ENCODE measurements at places on chromosomes 12 and 14.
A peak's percentile ranks its signal among the peaks of the same experiment; 100 is the strongest.

GRCh38 chr14:34699873-34700621, 14.3 kb downstream of the CFL2 start:
- H3K27ac ChIP-seq = peak overlapping the region; percentile 36
- peak; percentile 45 for DNase-seq
- no peaks in the 10 kb centered on the region for H3K27me3 ChIP-seq
- H3K4me3 ChIP-seq = no peak overlapping the region

DNA sequence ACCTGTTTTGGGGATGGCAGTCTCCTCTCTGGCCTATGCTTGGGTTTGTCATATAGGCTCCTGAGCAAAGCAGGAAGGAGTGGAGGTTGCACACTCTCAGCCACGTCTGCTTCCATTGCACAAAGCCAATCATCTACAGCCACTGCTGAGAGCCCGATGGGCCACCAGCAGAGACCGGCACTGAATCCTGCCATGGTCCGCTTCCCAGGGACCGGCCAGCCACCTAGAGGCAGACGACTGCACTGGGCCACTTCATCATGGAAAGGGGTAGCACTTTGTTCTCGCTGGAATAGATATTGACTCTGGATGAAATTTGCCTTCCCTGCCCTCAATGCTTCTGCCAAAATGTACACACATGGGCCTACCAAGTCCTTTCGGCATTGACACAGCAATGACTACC, 22.3 kb downstream of the DLK1 start:
- no peaks in the 10 kb centered on the region for H3K36me3 ChIP-seq
- no peak for DNase-seq
- H3K4me1 ChIP-seq = peaks cover 9% of the 10 kb centered on the region
- no peak overlapping the region for H3K4me3 ChIP-seq
- no peak overlapping the region for H3K27ac ChIP-seq

GRCh38 chr14:22600027-22600426, 1.9 kb downstream of the ABHD4 start:
- DNase-seq = no peak
- no peaks in the 10 kb centered on the region for H3K27me3 ChIP-seq

GRCh38 chr12:4454315-4454860, 8.8 kb upstream of the FGF6 start:
- no peak for DNase-seq
- no peaks in the 10 kb centered on the region for H3K27me3 ChIP-seq
- no peaks in the 10 kb centered on the region for H3K4me1 ChIP-seq
- H3K36me3 ChIP-seq = no peaks in the 10 kb centered on the region
- no peak overlapping the region for H3K4me3 ChIP-seq

GRCh38 chr12:94107910-94108309, 40.5 kb upstream of the PLXNC1 start:
- peaks cover 9% of the 10 kb centered on the region for H3K4me1 ChIP-seq
- no peak overlapping the region for H3K27ac ChIP-seq
- no peak for DNase-seq
- H3K27me3 ChIP-seq = no peaks in the 10 kb centered on the region

DNA sequence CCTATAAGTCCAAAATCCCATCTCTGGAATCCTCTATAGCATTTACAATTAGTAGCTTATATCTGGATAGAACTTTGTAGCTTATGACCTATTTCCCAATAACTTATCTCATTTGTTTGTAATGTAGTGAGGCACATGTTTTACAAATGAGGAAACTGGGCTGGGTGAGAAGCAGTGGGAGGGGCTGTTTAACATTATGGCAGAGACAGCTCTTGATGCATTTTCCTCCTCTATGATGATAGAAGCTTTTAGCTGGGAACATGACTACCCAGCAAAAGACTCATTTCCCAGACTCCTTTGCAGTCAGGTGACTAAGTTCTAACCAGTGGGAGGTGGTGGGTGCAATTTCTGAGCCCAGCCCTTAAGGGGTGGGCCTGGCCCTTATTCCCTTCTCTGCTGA, 179.7 kb downstream of the TTC8 start:
- peaks cover 13% of the 10 kb centered on the region for H3K4me1 ChIP-seq
- no peak overlapping the region for H3K27ac ChIP-seq
- no peak for DNase-seq
- no peaks in the 10 kb centered on the region for H3K27me3 ChIP-seq
- no peak overlapping the region for H3K4me3 ChIP-seq
- no peaks in the 10 kb centered on the region for H3K36me3 ChIP-seq

DNA sequence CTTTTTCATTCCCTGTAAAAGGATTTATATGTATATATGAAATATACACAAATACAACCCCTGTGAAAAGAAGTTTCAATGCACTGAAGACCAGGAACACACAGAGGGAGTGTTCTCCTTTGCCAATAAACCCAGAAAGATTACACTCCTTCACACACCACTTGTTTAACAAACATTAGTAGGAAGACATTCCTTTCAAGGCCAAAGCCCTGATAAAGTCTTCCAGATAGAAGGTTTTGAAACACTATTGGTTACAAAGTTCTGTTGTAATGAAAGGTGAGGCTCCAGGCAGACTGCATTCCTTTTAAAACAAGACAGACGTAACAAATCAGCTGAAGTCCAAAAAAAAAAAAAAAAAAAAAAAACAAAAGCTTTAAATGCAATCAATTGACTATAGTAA, 81.0 kb downstream of the PTPN21 start:
- DNase-seq = no peak
- no peaks in the 10 kb centered on the region for H3K27me3 ChIP-seq
- no peak overlapping the region for H3K27ac ChIP-seq
- H3K4me3 ChIP-seq = no peak overlapping the region
- no peaks in the 10 kb centered on the region for H3K4me1 ChIP-seq
- H3K36me3 ChIP-seq = peaks cover 11% of the 10 kb centered on the region

DNA sequence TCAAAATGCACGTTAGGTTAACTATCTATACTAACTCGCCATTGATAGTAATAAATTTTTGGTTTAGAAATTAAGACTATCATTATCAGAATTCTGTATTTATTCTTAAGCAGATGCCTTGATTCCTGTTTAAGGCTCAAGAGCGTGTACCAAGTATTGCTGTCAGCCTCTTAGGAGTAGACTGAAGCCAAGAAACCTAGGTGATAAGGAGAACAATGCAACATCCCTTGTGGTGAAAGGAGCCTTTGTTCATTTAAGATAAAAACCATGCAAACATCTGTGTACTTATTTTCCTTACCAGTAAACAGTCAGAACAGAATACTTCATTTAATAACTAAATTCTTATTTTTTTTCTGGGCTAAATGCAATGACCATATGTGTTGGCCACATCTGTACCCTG, 109.4 kb upstream of the NOVA1 start:
- no peaks in the 10 kb centered on the region for H3K4me1 ChIP-seq
- H3K4me3 ChIP-seq = no peak overlapping the region
- H3K36me3 ChIP-seq = no peaks in the 10 kb centered on the region
- no peak overlapping the region for H3K27ac ChIP-seq

- no peak overlapping the region for H3K4me3 ChIP-seq
- no peak for DNase-seq
- no peak overlapping the region for H3K27ac ChIP-seq
- H3K4me1 ChIP-seq = no peaks in the 10 kb centered on the region
These were observed 11.6 kb upstream of the SPTB start for GRCh38 chr14:64891173-64891838.

DNA sequence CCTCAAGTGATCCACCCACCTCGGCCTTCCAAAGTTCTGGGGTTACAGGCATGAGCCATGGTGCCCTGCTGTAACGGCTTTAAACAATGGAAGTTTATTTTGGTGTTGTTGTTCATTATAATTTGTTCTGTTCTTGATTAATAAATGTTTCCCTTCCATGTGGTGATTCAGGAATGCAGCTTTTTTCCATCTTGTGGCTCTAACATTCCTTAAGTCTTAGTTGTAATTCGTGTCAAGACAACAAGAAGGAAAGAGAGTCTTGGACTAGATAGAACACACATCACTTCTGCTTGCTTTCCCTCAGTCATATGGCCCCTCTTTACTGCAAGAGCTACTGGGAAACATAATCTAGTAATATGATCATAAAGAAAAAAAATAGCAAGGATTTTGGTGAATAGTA, 211.6 kb downstream of the SLC6A15 start:
- no peak overlapping the region for H3K4me3 ChIP-seq
- no peaks in the 10 kb centered on the region for H3K4me1 ChIP-seq
- no peaks in the 10 kb centered on the region for H3K36me3 ChIP-seq
- no peak overlapping the region for H3K27ac ChIP-seq
- no peaks in the 10 kb centered on the region for H3K27me3 ChIP-seq

GRCh38 chr14:91694643-91695042, 37.2 kb downstream of the CATSPERB start:
- no peaks in the 10 kb centered on the region for H3K4me1 ChIP-seq
- no peaks in the 10 kb centered on the region for H3K27me3 ChIP-seq
- no peak overlapping the region for H3K27ac ChIP-seq
- DNase-seq = no peak

GRCh38 chr12:65656891-65657351, 167.4 kb upstream of the HMGA2 start:
- H3K4me3 ChIP-seq = no peak overlapping the region
- no peak for DNase-seq
- peak overlapping the region; percentile 94 for H3K27ac ChIP-seq
- no peaks in the 10 kb centered on the region for H3K36me3 ChIP-seq

DNA sequence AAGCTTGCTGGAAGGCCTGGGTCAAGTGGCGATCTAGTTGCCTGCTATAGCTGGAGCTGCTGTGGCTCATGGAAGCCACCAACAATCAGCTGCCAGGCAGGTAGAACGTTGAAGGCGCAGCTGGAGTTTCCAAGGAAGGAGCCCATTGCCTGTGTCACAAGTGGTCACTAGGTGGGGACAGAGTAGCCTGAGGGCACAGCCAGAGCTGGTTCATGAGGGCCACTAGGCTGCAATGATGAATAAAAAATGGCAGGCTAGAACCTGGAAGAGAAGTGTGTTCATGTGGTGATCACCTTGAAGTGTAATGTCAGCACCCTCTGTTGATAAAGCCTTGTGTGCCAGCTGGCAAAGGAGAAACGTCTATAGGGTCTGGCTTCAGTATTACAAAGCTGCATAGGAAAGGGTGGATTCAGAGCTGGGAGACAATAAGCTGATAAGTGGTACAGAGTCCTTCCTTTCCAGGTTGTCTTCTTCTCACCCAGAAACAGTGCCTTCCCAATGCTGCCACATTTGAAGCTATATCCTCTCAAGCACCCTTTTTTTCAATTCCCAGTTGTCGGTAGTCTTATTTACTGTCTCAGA, 165.8 kb downstream of the EMP1 start:
- H3K4me3 ChIP-seq = no peak overlapping the region
- no peaks in the 10 kb centered on the region for H3K36me3 ChIP-seq
- no peak overlapping the region for H3K27ac ChIP-seq
- H3K4me1 ChIP-seq = no peaks in the 10 kb centered on the region
- DNase-seq = no peak
- H3K27me3 ChIP-seq = no peaks in the 10 kb centered on the region

GRCh38 chr14:85024931-85025330, 505.0 kb upstream of the FLRT2 start:
- DNase-seq = no peak
- H3K36me3 ChIP-seq = no peaks in the 10 kb centered on the region
- no peak overlapping the region for H3K4me3 ChIP-seq
- H3K27me3 ChIP-seq = no peaks in the 10 kb centered on the region
- no peak overlapping the region for H3K27ac ChIP-seq
- no peaks in the 10 kb centered on the region for H3K4me1 ChIP-seq

GRCh38 chr12:46218322-46219095, 50.3 kb downstream of the SLC38A1 start:
- H3K27me3 ChIP-seq = no peaks in the 10 kb centered on the region
- no peak overlapping the region for H3K27ac ChIP-seq
- no peak overlapping the region for H3K4me3 ChIP-seq
- H3K4me1 ChIP-seq = peaks cover 51% of the 10 kb centered on the region

- H3K4me1 ChIP-seq = peaks cover 7% of the 10 kb centered on the region
- no peaks in the 10 kb centered on the region for H3K36me3 ChIP-seq
- H3K27ac ChIP-seq = no peak overlapping the region
- no peak for DNase-seq
- no peak overlapping the region for H3K4me3 ChIP-seq
These were observed 351.4 kb upstream of the ATP2B1 start for GRCh38 chr12:90060031-90060430.

GRCh38 chr14:79443602-79444001, 767.7 kb downstream of the DIO2 start:
- H3K36me3 ChIP-seq = no peaks in the 10 kb centered on the region
- no peak overlapping the region for H3K27ac ChIP-seq
- no peak for DNase-seq

DNA sequence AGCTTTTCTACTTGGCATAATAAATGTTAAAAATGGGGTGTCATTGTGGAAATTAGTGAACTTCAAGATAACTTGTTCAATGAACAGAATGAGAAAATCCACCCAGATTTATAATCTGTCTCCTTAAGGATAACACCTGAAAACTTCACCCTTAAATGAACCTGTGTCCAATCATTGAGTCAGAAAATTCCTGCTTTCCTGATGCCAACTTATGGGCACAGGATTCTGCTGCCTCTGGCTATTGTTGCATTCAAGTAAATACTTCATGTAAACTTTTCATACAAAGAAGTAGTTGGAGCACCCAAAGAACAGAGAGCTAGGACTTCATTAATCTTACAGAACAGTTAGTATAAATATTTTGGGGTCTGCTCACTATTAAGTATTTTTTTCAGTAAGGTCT, 98.9 kb upstream of the PLEKHA5 start:
- H3K4me3 ChIP-seq = peak overlapping the region; percentile 15
- peaks cover 23% of the 10 kb centered on the region for H3K4me1 ChIP-seq
- no peaks in the 10 kb centered on the region for H3K27me3 ChIP-seq
- peak overlapping the region; percentile 81 for H3K27ac ChIP-seq
- DNase-seq = no peak
- no peaks in the 10 kb centered on the region for H3K36me3 ChIP-seq

- no peaks in the 10 kb centered on the region for H3K36me3 ChIP-seq
- H3K4me3 ChIP-seq = peak overlapping the region; percentile 66
- no peaks in the 10 kb centered on the region for H3K27me3 ChIP-seq
- H3K27ac ChIP-seq = no peak overlapping the region
These were observed 820 bp downstream of the BICDL1 start for GRCh38 chr12:119989731-119990381.

DNA sequence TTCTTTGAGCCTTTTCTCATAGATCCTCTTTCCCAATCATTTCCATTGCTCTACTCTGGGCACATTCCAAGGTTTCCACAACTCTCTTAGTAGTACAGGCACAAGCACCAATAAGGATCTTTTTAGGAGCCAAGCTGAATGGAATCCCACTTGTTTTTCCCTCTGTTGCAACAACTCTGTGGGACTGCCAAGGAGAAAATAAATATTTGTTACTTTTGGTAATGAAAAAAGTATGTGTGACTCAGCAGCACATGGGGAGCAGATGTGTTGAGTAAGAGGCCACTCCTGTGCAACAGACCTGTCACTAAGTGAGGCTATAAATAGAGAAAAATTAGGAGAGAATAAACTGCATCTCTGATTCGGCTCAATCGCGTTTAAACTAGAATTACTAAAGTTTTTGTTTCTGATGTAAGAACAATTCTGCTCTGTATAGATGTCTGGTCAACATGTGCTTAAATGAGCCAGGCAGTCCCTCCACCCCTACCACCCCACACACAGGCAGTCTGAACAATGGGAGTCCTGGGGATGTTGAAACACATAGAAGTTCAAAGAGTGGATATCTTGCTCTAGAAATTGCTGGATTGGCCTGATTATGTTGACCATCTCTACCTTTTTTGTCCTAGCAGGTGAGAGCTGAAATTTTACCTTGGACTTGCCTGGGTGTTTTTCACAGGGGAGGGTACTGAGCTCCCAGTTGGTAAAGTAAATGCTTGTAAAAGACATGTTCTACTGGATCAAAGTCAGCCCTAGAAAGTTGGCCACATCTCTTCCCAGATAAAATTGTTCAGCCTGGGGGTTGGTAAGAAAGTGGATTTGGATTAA, 244.3 kb upstream of the NOVA1 start:
- no peak for DNase-seq
- H3K4me1 ChIP-seq = peaks cover 4% of the 10 kb centered on the region
- no peak overlapping the region for H3K27ac ChIP-seq
- no peaks in the 10 kb centered on the region for H3K27me3 ChIP-seq
